ENCODE measurements at places on chromosomes 1 and 21. TPM values are rescaled to one million over a fixed set of nuclear protein-coding genes. Genes with fewer than 3 reads are reported as not detected.
A peak's percentile ranks its signal among the peaks of the same experiment; 100 is the strongest.

DNA sequence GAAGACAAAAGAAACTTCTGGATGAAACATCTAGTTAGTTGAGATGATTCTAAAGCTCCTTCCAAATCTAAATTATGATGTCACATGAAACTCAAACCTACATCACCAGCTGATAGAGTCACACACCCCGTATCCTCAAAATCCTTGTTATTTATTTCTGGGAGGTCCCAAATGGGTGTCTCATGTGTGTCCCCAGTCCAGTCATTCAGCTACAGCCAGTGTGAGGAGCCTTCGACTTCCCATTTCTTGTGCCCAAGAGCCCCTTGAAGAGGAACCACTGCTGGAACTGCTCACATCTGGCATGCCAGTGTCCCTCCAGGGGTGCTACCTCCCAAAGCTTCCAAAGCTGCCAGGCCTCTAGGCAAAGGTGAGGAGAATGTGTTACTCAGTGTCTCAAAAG lies 32.5 kb upstream of the KCNA3 start:
- no peak for DNase-seq

AIRE gene
- polyA plus RNA-seq, result not detected

DNA sequence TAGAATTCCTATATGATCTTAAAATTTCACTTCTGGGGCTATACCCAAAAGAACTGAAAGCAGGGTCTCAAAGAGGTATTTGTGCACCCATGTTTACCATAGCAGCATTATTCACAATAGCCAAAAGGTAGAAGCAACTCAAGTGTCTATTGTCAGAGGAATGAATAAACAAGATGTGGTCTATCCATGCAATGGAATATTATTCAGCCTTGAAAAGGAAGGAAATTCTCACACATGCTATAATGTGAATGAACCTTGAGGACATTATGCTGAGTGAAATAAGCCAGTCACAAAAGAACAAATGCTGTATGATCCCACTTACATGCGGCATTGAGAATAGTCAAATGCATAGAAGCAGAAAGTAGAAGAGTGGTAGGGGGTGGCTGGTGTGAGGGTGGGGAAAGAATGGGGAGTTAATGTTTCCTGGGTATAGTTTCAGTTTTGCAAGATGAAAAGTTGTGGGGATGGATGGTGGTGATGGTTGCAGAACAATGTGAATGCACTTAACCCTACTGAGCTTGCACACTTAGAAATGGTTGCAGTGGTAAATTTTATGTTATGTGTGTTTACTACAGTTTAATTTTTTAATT lies 122.4 kb downstream of the TOMM20 start:
- no peak for DNase-seq

ZSCAN20 gene
- polyA plus RNA-seq, result 1.4 TPM

DNA sequence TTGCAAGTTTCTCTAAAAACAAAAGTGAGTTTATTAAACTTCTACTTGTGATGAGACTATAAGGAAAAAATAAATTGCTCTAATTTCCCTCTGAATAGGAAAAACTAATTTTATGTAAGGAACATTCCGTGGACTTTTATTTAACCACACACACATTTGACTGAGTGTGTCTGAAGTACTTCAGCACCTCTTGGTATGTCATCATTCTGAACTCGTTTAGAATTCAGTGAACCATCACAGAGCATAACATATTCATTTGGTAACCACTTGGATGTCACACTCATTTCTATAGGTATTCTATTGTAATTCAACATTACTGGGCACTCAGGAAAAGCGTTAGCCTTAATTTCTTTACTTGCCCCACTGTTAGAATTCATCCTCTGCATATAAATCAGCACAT lies 79.1 kb downstream of the RGS21 start:
- no peak for DNase-seq

VN1R5 gene
- polyA plus RNA-seq, result not detected

DNA sequence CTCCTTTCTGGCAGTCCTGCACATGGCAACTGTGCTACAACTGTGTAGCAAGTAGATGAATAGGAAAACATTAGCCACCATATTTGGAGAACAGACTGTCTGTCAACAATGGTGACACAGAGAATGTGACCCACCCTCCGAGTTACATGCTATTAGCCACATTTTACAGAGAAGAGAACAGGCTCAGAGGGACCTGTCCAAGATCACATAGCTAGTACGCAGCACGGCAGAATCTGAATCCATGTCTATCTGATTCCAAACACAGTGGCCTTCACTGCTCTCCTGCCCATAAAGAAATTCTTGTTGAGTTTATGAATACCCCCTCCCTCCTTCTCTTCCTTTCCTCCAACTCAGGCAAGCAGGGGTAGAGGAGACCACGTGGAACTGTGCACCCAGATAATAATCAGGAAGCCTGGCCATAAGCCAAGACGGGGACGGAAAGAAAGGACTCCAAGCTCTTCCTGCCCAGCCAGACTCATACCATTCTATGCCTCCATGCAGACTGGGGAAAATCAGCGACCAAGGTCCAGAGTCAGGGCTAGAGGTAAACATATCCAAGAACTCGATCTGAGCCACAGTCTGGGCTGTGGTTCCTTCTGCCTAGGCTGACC lies 78.8 kb downstream of the TRABD2B start:
- DNase-seq, result no peak

FAM177B gene
- polyA plus RNA-seq, result not detected

DNA sequence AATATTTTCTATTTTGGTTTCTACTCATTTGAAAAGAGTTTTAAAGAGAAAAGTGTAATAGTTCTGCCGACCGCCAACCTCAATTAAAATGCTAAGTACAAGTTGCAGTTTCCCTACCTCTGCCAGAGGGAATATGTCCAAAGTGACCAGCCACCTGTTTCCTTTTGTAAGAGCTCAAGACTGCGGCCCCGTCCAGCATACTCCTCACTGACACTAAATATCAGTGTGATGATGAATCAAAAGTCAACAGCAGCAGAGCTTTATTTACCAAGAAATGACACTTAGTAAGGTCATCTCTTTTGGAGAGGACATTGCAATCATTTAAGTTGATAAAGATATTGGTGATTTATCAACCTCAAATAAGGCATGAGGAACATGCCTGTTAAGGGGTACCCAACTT lies 57.4 kb upstream of the NRIP1 start:
- DNase-seq, result no peak

DNA sequence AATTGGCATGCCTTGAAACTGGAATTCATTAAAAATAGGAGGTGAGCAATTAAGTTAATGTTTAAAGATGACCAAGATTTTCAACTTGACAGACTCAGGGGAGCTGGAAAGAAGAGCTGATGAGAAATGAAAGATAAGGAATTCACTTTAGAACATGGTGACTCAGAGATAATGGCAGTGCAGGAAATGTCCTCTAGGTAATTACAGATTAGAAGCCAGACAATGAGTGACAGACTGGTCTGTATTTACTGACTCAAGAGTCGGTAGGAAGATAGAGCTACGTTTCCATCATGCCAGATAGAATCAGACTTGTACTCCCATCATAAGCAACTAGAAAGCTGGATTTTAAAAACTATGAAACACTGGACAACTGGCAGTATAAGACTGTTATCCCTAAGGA lies 151.6 kb downstream of the AJAP1 start:
- no peak for DNase-seq

SLC22A15 gene
- polyA plus RNA-seq, result 2.4 TPM

DNA sequence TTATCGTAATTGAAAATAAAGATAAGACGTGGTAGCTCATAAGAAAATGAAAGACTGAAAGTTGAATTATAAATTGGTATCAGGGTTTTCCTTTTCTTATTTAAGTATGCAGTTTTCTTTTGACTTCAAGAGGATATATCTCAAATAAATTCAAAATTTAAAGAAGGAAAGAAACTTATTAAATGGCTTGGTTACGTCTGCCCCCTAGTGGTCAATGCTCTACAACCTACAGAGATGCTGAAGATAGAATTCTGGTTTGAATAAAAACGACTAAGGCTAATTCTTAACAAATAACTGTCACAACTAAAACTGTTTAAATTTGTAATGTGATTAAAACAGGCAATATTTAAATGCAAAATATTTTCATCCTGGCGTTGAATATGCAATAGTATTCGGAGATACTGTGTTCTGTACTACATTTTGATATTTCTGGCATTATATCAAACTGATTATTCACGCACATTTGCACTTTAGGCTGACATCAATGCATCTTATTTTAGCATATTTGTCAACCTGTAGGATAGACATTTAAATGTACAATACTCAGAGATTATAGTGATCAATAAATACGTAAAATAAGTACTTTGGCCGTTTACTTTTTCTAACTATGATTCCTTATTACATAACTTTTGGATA lies 26.8 kb downstream of the IFI44 start:
- DNase-seq, result peak; percentile 82

DNA sequence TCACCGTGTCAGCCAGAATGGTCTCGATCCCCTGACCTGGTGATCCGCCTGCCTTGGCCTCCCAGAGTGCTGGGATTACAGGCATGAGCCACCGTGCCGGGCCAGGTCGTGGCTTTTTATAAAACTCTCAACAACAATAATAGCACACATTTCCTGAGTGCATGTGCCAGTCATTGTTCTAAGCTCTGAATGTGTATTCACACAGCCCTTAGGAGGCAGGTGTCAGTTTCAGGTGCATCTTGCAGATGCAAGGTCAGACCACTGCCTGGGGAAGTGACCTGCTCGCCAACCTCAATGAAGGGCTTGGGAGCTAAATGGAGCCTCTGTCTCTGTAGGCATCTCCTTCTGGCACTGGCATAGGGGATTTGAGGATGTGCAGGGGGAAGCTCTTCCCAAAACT lies 1.6 kb upstream of the LEFTY2 start:
- no peak for DNase-seq

- DNase-seq, result no peak
These were observed 17.8 kb upstream of the MRPS6 start for GRCh38 chr21:34055615-34056014.

KCTD3 gene
- polyA plus RNA-seq, result 34.0 TPM

MPZ gene
- polyA plus RNA-seq, result 0.48 TPM

ALX3 gene
- not detected for polyA plus RNA-seq

GRCh38 chr1:196131691-196132090 lies 476.5 kb downstream of the KCNT2 start:
- no peak for DNase-seq

GRCh38 chr1:96333522-96334235 lies 387.9 kb upstream of the PTBP2 start:
- DNase-seq, result no peak

HEYL gene
- 1.0 TPM for polyA plus RNA-seq

TMEM50A gene
- polyA plus RNA-seq, result 248 TPM

- DNase-seq, result no peak
These were observed 256.5 kb downstream of the ZNF648 start for GRCh38 chr1:181804989-181805388.

DNA sequence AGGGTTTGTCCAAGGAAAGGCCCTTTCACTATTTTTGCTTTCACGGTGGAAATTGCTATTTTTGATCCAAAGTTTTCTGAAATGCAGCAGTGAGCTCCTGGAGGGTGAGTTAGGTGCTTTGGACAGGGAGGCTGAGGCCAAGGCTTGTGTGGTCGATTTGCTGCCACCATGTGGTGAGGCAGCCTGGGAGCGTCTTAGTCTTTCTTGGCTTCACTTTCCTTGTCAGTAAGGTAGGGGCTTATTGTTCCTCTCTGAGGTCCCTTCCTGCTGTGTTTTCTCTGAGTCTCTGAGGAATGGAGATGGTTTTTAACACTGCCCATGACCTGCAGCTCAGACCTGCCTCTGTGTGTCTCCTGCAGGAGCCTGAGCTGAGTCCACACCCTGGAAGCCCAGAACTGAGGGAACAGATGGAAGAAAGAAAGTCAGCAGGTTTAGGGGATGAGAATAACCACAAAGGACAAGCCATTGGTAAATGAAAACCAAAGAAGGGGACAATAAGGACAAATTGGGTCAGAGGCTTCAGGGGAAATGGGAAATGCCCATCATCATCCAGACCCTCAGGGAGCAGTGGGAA lies 20.1 kb upstream of the S100A10 start:
- peak; percentile 70 for DNase-seq

CD247 gene
- 1.6 TPM for polyA plus RNA-seq

GRCh38 chr1:23864801-23865542 lies 3.1 kb downstream of the FUCA1 start:
- no peak for DNase-seq

DNA sequence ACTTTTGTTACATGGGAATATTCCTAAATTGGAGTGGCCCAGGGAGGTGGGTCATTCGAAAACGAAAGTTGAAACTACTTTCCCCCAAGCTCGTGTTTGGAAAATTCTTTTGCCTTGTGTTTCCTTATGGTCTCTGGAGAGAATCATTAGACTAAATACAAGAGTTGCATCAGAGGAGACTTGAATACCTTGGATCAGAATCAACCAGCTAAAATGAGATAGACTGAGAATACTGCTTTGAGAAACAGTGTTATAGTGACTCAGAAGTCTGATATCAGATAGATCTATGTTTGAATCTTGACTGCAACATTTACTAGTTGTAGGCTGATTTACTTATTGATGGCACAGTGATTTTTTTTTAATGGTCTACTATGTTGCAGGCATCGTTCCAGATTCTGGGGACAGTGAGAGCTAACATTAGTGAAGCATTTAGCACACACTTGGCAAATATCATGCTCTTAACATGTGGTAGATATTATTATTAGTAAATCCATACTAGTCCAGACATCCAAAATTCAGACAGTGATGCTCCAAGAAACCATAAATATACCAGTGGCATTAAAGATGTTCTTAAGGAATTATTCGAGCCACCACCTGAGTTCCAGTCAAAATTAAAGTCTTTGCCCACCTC lies 12.9 kb upstream of the ACTN2 start:
- DNase-seq, result peak; percentile 75

REN gene
- polyA plus RNA-seq, result 3.5 TPM

GRCh38 chr1:238399558-238399957 lies 508.8 kb upstream of the ZP4 start:
- no peak for DNase-seq

MX1 gene
- polyA plus RNA-seq, result 0.54 TPM

KCNA3 gene
- not detected for polyA plus RNA-seq

- no peak for DNase-seq
These were observed 19.2 kb downstream of the PRXL2B start for GRCh38 chr1:2605509-2606395.

GRCh38 chr1:30876451-30877204 lies 31.9 kb downstream of the SDC3 start:
- no peak for DNase-seq

DNA sequence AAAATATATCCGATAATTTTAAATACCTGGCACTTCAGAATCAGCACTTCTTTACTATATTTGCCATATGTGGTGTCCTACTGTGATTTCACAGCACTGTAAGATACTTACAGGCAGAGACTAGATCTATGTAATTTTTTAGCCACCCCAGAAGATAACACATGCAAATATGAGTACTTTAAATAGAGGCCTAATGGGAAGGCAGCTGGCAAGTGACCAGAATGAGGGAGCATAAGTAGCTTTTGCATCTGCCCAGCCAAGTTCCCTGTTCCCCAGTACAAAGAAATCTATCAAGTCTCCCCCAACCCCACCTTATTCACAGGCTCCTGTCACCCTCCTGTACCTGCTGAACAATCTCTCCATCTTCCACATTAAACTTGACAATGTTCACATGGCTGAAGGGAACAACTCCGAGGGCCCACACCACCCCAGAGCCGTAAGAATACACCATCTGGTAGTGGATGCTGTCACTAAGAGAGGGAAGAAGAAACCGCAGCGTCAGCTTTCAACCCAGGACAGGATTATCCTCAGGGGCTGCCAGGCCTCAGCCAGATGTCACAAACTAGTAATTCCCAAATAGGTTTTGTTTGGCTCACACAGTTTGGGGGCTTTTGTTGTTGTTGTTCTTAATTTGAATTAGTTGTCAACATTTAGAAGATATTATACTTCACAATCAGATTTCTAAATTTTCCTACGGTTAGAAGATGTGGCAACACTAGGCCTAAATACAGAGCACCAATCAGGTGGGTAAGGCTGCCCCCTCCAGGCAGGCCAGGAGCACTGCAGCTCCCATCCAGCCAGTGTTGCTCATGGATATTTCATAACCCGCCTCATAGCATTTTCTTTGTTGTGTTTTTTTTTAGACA lies 10.4 kb downstream of the EMC1 start:
- DNase-seq, result peak; percentile 55

ELF3 gene
- 22.6 TPM for polyA plus RNA-seq
